Stimulated activated CD4-positive, alpha-beta T cell treated with anti-CD3 and anti-CD28 coated beads, Interleukin-1b, Interleukin-23, amount 100 ng/mL, for 48 hours (primary cell): ENCODE measurements at places on chromosomes 1 and 21.

GRCh38 chr1:237671262-237671661 is 219.5 kb downstream of the ZP4 start:
- DNase-seq, result no peak

DNA sequence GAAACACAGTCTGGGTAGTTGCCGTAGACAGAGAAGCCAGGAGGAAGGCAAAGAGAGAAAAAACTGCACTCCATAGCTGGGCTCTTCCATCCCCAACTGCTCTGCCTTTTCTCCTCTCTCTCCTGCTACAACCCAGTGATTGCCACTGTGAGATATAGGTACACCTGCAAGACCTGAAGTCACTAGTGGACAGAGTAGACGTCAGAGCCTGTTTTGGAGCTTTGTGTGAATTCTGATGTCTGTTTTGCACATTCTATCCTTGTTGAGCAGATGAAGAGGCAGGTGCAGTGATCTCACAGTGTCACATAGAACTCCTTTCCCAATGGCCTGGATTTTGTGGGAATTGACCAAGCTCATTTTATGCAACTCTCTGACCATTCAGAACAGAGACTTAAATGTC is 2.2 kb downstream of the HAO2 start:
- no peak for DNase-seq

DNA sequence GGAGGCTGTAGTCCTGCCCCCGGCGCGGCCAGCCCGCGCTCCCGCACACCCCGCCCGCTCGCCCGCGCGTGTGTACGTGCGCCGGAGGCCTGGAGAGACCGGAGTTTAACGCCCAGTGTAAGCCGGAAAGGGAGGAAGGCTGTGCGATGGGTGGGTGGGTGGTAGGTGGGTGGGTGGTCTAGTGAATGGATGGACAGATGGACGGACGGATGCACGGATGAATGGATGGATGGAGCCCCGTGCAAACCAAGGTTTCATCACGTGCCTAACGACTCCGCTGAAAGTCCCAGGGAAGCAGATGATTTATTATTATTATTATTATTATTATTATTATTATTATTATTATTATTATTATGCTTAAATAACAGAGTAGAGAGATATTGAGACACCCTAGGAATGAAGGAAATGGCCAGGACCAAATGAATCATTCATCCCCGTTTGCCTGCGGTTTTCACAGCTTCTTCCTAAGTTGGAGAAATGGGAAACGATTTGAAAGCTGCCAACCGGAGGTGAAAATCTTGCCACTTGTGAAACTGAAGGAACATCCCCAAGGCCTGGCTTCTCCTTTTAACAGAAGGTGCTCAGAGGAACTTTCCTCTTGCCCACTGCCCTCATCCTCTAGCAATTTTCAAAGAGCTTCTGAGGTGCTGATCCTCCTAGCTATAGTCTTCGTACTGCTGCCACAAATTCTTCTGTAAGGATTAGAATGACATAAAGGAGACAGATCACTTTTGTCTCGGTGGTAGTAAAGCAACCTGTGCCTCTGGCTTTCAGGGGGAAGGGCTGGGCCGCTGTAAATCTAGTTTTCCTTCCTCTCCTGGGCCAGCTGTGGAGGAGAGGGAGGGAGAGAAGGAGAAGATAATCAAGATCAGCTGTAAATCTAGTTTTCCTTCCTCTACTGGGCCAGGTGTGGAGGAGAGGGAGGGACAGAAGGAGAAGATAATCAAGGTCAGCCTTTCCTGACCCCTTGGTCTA is 648 bp upstream of the RGS7 start:
- no peak for DNase-seq

DNA sequence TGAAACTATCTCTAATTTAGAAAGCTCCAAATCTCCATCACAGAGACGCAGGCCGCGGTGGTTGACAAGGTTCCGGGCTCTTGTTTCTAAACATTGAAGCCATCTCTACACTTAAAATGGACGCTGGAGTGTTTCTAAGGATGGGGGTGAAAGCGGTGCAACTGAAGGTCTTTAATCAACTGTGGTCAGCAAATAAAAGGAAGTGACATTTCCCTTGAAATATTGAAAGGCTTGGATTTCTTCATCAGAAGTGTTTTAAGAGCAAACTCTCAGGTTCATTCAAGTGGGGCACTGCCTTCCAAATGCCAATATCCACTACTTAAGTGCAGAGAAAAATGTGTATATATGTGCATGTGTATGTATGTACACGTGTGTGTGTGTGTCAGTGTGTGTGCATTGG is 117.3 kb downstream of the KAZN start:
- DNase-seq, result no peak

- no peak for DNase-seq
These were observed 47.1 kb upstream of the ZYG11A start for GRCh38 chr1:52795464-52795863.

GRCh38 chr1:212968368-212968863 is 18.1 kb downstream of the VASH2 start:
- no peak for DNase-seq

- no peak for DNase-seq
These were observed 26.9 kb downstream of the TOMM20 start for GRCh38 chr1:235101558-235102258.

DNA sequence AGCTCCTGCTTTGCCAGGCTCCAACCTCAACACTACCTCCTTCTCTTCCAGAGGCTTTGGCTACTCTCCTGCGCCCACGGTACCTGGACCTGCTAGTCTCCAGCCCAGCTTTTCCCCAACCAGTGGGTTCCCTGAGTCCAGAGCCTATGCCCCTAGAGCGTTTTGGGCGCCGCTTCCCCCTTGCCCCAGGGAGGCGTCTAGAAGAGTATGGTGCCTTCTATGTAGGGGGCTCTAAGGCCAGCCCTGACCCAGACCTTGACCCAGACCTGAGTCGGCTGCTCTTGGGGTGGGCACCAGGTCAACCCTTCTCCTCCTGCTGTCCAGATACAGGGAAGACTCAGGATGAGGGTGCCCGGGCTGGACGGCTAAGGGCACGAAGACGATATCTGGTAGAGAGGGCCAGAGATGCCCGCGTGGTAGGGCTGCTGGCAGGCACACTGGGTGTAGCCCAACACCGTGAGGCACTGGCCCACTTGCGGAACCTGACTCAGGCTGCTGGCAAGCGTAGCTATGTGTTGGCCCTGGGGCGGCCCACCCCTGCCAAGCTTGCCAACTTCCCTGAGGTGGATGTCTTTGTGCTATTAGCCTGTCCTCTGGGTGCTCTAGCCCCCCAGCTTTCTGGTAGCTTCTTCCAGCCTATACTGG is 1.6 kb downstream of the DPH2 start:
- DNase-seq, result no peak

- no peak for DNase-seq
These were observed 33.1 kb downstream of the PRDM2 start for GRCh38 chr1:13732971-13733667.
